Cerebellar cortex (tissue), 1 donor: ENCODE measurements at places on chromosomes 7 and 10.

DNA sequence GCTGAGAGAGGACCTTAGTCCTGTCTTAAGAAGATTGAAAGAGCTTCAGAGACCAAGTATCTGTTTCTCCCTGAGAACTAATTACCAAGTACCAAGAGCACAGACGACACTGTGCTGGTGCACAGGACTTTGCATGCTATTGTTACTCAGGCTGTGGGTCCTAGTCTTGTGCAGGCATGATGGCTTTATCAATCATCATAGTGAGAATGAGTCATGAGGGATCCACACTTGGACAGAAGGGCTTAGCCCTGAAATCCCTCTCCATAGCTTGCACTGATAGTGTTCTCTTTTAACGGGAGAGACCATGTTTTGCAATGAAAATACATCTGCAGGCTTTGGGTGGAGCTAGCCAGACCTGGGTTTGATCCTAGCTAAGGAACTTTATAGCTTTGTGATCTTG lies 93.3 kb downstream of the SORCS3 start:
- DNase-seq = no peak

- DNase-seq = no peak
Observed at GRCh38 chr7:28137463-28137862, 43.1 kb downstream of the JAZF1 start.

GRCh38 chr10:121285406-121286196 lies 312.6 kb downstream of the FGFR2 start:
- no peak for DNase-seq

- DNase-seq = no peak
Observed at GRCh38 chr7:22663721-22664120, 63.3 kb upstream of the IL6 start.

DNA sequence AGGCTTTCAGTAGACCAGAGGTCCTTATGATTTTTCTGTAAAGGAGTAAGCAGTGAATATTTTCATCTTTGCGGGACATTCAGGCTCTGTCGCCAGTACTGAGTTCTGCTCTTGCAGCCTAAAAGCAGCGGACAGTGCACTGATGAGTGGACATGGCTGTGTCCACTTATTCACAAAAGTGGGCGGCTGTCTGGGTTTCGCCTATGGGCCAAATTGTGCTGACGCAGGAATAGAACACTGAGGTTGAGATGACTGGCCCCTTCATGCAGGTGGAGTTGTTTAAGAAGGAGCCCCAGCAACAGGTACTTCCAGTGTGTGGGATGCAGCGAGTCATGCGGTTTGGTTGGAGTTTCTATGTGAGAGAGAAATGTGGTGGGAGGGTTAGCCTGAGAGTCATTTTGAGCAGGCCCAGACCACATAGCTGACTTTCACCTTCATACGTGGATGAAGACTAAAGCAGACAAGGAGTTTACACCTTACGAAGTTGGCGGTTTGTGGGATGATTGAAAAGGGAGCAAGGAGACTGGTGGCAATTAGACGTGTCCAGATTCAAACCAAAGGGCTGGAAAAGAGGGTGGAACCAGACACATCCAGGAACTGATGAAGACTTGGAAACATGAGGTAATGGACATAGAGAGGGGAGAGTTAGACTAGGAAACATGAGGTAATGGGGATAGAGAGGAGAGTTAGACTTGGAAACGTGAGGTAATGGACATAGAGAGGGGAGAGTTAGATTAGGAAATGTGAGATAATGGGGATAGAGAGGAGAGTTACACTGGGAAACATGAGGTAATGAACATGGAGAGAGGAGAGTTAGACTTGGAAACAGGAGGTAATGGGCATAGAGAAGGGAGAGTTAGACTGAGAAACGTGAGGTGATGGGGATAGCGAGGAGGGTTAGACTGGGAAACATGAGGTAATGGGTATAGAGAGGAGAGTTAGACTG lies 38.2 kb downstream of the WDR37 start:
- DNase-seq = no peak

DNA sequence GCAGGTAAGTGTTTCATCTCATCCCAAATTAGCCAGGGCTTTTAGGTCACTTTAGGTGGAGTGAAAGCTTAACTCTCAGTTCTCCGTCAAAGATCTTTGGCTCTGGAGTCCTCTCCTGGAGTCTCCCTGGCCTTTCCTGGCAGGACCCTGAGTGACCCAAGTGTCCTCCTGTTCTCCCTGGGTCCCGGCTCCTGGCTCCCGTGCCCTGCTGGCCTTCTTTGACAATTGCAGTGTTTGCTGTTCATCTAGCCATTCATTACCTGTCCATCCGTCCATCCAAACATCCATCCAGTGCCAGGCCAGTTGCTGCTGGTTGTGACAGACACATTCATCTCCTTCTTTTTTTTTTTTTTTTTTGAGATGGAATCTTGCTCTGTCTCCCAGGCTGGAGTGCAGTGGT lies 6.2 kb upstream of the TPST1 start:
- DNase-seq = no peak

DNA sequence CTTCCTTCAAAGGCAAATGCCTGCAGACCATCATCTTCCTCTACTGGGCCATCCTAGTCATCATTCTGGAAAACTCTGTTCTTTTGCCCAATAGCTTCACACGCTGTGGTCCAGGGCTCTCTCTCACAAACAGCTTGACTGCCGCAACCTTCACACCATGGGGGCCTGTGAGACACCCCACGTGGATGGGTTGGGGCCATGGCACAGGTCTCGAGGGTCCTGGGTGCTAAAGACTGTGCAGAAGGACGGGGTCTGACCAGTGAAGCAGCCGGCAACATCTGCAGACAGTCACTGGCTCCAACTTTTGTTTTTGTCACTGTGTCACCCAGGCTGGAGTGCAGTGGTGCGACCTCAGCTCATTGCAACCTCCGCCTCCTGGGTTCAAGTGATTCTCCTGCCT lies 28.1 kb downstream of the BRI3 start:
- DNase-seq = no peak

- DNase-seq = no peak
Observed at GRCh38 chr10:22606164-22606614, 108.2 kb downstream of the PIP4K2A start.

DNA sequence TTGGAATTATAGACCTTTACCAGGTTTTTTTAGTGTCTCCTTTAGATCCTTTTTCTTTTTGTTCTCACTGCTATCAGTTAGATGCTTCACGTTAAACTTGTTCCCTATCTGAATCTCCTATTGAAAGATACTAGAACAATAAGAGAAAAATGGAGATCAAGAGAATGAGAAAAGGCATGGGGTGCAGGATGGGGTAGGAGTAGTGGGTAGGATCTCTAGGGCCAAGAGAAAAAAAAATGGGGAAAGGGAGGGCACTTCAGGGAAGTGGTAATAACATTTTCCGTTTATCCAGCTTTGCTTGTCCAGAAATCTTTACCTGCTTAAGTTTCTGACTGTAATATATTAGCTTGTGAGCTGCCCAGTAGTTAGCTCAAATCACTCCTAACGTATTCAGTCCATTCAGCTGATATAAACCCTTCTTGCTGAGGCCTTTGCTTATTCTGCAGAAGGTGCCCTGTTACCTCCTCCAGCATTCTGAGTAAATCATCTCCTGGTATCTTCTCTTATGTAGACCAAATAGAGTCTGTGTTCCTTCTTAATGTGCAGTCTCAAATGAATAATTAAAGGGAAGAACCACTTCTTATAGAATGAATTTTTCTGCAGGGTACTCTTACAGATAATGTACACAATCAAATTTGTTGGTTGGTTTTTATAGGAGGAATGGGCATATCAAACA lies 69.7 kb downstream of the ZNRF2 start:
- no peak for DNase-seq

- no peak for DNase-seq
Observed at GRCh38 chr7:36208997-36209813, 56.2 kb downstream of the EEPD1 start.

DNA sequence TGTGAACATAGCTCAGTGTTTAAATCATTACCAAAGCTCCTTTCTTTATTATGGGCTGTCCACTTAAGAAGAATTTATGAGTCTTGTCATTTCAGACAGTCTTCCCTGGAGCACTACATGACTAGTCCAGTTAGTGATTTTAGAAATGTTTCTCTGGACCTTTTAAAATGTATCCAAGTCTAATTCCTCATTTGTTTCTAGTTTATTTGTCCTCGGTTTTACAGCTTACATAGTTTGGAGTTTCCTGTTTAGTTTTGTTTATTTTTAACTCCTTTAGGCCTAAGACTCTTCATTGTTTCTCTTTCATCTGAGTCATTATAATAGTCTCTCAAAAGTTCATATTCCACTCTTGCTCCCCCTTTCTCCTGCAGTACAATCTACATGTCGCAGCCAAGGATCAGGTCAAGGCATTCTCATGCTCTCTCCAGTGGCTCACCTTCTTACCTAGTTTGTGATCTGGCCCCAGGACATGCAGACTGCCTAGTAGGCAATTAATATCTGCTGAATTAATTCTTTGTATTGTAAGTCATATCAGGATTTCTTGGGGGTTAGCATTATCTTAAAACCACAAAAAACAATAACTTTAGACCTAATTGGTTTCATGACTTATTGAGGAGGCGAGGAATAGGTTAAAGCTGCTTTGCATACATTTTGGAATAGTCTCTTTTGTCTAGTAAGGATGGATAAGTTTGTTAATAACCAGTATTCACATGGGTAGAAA lies 93.8 kb downstream of the MAPK8 start:
- DNase-seq = no peak

DNA sequence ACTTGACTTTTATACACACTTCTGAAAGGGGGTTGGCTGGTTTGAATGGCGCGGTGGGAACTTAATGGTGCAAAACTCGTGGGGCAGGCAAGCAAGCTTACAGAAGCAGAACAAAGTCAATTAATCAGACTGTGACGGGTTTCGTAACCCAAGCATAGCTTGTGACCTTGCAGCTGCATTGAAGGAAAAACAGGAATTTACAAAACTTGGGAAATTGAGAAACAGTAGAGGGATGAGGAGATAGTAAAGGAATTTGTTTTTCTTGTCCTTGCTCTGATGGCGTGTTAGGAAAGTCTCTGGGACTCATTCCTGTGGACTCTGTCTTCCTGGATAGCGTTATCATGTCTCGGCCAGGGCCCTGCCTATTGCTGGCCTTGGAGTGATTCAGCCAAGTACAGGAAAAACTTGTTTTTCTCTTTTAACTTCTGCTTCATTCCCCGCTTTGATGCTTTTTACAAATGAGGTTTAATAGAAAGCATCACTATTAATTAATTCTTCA lies 220.0 kb upstream of the KCND2 start:
- DNase-seq = no peak

- DNase-seq = no peak
Observed at GRCh38 chr7:149218469-149219420, 20.7 kb upstream of the ZNF212 start.

DNA sequence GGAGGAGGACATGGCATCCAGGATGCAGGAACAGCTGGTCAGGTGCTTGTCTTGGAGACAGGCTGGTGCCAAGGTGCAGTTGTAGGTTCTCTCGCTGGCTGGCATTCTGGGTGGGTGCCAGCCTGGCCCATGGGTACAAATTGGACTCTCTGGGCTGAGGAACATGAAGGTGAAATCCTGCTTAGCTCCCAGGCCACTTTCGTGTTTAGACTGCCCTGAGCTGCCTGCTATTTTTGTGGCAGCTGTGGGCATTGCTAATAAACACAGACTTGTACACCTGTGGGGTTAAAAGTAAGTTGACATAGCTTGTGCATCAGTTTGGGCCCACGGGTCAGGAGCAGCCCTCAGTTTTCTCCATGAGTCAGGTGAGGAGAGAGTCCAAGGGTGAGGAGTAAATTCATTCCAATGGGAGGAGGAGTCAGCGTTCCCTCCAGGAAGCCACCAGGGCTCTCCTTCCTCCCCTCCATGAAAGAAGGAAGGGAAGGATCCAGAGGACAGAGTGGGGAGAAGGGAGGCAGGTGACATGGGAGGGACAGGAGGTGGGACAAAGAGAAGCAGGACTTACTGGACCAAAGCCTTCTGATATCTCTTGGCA lies 380.0 kb downstream of the GLRX3 start:
- no peak for DNase-seq

DNA sequence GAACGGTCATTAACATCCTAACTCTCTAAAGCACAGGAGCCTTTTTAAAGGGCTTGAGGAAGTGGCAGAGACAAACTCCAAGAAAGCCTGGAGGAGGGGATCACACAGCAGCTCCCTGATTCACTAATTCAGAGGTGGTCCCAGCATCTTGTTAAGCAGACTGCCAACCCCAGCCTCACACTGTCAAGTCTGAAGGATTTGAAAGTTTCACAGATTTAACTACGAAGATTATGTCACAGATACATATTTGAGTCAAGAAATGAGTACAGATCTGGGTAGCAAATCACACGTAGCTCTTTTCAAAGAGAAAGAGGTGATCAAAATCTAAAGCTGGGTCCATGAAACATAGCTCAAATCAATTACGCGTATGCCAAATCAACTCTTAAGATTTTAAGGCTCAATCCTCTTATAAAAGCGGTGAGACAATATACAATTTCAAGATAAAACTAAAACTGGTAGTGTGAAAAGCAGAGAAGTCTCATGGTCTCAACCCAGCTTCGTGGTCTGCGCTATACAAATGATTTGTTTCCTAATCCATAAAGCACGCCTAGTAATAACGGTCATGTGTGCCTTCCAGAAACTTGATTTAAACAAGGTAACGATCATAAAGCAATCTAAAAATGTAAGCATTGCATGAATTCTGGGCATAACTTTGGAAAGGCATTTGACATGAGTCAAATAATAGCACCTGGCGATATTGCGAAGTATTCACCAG lies 229.9 kb upstream of the MKLN1 start:
- no peak for DNase-seq

GRCh38 chr7:19830604-19831003 lies 57.2 kb upstream of the TMEM196 start:
- DNase-seq = no peak

- no peak for DNase-seq
Observed at GRCh38 chr7:146067880-146068279, 48.7 kb upstream of the CNTNAP2 start.

GRCh38 chr10:62990126-62990525 lies 143.0 kb upstream of the NRBF2 start:
- DNase-seq = no peak

DNA sequence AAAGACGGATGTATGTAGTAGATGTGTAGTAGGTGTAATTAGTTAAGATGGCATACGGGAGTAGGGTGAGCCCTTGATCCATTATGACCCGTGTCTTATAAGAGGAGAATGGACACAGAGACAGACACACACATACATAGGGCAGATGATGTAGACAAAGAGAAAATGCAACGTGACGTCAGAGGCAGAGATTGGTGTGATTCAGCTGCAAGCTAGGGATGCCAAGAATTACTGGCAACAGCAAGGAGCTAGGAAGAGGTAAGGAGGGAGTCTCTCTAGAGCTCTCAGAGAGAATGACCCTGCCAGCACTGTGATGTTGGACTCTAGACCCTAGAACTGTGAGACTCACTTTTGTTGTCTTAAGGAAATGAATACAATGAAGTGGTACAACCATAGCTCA lies 247.0 kb upstream of the HABP2 start:
- DNase-seq = no peak

GRCh38 chr10:125091891-125092290 lies 68.5 kb downstream of the CTBP2 start:
- DNase-seq = no peak

GRCh38 chr7:44438816-44439215 lies 51.6 kb downstream of the NUDCD3 start:
- DNase-seq = no peak

DNA sequence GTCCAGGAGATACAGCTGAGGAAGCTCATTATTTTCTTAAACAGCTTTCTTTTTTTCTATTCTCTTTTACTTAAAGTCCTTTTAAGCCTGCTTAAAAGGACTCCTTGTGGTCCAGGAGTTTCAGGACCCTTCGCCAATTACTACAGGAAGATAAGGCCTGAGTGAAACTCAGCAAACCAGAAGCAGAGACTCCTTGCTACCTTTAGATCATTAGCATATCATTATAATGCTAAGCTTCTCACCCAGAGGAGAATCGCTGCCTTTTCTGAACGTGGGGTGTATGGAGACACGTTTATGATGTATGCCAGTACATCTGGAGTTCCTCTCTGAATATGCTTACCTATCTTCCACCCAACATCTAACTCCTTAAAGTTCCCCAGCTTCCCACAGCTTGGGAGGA lies 47.5 kb downstream of the ANKMY2 start:
- DNase-seq = no peak
